ENCODE measurements at places on chromosomes 12 and 14.

- H3K36me3 ChIP-seq, result peaks cover 4% of the 10 kb centered on the region
- DNase-seq, result no peak
- H3K4me1 ChIP-seq, result no peaks in the 10 kb centered on the region
- no peaks in the 10 kb centered on the region for H3K27me3 ChIP-seq
Measured at GRCh38 chr12:64660237-64661018, 50.1 kb downstream of the RASSF3 start.

- no peak overlapping the region for H3K27ac ChIP-seq
- no peaks in the 10 kb centered on the region for H3K4me1 ChIP-seq
- no peaks in the 10 kb centered on the region for H3K27me3 ChIP-seq
- H3K4me3 ChIP-seq, result no peak overlapping the region
- H3K36me3 ChIP-seq, result no peaks in the 10 kb centered on the region
Measured at GRCh38 chr12:17035372-17035771, 429.4 kb upstream of the LMO3 start.

DNA sequence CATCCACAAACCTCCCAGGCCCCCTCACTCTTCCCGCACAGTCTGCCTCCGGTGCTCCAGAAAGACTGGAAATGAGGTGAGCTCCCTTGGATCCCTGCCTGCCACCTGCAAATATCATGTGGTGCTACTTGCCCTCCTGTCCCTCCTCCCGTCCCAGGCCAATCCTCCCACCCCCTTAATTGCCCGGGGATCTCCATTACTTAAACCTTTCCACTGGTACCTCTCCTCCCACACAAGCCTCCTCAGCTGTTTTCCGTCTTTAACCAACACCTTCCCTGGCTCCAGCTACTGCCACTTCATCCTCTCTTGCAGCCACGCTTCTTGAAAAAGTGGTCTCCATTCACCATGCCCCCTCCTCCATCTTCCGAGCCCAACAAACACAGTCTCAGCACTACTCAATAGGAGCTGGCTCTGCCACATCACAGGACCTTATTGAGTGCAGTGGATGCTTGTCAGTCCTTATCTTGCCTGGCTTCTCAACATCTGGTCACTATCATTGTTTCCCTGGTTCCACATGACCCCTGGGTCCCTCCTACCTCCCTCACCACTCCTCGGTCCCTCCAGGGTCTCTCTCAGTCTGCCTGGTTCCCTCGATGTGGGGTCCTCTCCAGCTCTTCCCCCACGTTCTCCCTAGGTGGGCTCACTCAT, 11.5 kb downstream of the FAIM2 start:
- peaks cover 11% of the 10 kb centered on the region for H3K4me1 ChIP-seq
- H3K27ac ChIP-seq, result no peak overlapping the region
- no peak overlapping the region for H3K4me3 ChIP-seq
- peaks cover 17% of the 10 kb centered on the region for H3K27me3 ChIP-seq

DNA sequence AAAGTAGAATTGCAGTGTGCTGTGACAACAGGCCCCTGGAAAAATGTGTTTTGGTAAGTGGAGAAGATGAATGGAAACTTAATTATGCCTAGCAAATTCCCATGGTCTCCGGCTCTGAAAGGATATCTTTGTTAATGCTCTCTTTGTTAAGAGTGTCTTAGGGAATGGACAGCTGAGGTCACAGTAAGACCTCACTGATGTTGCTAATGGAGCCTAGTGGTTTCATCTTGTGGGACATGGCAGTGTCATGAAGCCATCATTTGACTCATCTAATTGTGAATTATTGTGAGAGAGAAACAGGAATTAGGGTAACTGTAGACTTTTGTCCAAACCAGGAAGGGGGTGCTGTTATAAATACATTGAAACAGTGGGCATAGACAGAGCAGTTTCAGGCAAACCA, 330.3 kb downstream of the TMTC2 start:
- peaks cover 20% of the 10 kb centered on the region for H3K4me1 ChIP-seq
- no peak for DNase-seq
- H3K27me3 ChIP-seq, result no peaks in the 10 kb centered on the region
- no peaks in the 10 kb centered on the region for H3K36me3 ChIP-seq
- H3K4me3 ChIP-seq, result no peak overlapping the region

Data from K562 (cell line).